ENCODE measurements at places on chromosomes 3 and 15.

GRCh38 chr3:177345049-177345972 is 148.0 kb upstream of the TBL1XR1 start:
- peak; percentile 82 for DNase-seq

- no peak for DNase-seq
Observed at GRCh38 chr15:35505809-35506208, 40.2 kb downstream of the DPH6 start.

DNA sequence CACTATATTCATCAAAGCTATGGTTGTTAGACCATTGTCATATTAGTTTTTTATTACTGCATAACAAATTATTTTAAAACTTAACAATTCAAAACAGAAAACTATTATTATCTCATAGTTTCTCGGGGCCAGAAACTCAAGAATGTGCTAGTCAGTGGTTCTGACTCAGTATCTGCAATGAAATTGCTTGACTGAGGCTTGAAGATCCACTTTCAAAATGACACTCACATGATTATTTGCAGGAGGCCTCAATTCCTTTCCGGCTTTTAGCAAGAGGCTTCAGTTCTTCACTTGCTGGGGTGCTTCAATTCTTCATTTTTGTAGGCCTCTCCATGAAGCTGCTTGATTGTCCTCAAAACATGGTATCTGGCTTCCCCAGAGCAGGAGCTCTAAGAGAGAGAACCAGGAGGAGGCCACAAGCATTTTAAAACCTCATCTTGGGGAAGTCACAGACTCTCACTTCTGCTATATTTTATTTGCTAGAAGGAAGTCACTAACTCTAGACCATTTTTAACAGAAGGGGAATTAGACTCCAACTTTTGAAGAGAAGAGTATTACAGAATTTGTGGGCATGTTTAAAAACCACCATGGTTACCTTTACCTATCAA is 383.7 kb downstream of the MFSD1 start:
- no peak for DNase-seq

- DNase-seq: peak; percentile 75
Observed at GRCh38 chr15:81274931-81275707, 48.8 kb downstream of the STARD5 start.

DNA sequence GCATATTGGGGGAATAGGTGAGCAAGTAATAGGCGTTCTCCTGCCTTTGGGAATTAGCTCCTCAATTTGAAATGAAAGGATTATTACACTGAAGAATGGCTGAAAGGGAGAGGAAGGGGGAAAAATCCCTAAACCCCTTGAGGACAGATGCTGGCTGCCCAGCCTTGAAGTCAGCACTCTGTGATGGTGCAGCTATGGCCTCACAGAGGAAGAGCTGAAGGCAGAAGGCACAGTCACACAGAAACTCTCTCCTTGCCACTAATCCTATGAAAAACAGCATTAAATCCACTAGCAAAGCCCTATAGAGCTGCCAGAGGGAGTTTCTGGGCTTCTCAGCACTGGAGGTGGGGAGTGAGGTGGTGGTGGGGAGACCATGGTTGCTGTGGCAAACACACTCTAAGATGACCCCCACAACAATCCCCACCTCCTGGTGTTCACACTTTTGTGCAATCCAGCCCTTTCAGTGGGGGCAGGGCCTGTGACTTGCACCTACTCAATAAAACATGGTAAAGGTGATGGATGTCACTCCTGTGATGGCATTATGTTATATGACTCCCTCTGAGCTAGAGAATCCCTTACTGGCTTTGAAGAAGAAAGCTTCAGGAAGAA is 101.2 kb downstream of the RFTN1 start:
- DNase-seq: no peak

Data from occipital lobe (tissue), 3 donors.